GF-D8 (cell line): ENCODE measurements at places on chromosomes 1 and 21.

DNA sequence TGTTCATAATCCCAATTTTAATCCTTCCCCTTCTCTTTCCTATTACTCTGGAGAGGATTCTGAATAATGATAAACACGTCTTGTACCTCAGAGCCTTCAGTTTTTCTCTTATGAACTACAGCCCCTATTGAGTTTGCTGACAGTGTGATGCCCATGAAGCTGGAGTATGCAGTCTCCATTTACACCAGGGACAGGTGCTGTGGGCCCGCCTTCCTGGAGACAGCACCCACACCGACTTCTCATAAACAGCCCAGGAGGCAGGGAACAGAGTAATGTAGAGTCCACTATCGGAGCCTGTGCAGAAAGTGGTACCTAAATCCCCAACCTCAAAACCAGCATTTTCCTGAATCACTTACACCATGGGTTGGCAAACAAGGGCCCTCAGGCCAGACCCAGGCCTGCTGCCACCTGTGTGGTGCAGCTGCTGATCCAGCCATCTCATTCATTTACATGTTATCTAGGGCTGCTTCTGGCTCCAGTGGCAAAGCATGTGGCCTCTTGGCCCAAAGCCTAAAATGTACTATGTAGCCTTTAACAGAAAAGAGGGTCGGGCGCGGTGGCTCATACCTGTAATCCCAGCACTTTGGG, 95.1 kb upstream of the KRTAP19-8 start:
- no peak for DNase-seq

- DNase-seq, result no peak
Measured at GRCh38 chr1:41976671-41977070, 57.9 kb upstream of the HIVEP3 start.

DNA sequence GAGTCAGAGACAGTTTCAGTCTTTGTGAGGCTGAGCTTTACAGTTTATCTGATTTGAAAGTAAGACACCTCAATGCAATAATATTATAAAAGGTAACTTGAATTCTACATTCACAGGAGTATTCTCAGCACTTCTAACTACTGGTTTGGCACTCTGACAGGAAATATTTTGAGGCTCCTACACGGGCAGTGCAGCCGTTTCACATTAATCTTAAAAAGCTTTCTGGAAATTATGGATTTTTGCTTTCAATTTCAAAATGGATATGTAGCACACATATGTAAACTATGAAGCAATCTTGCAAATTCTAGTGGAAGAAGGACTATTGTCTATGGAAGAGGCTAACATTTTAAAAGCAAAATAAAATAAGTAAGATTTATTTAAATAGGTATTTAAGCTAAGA, 262.9 kb upstream of the SNX7 start:
- DNase-seq, result no peak

DNA sequence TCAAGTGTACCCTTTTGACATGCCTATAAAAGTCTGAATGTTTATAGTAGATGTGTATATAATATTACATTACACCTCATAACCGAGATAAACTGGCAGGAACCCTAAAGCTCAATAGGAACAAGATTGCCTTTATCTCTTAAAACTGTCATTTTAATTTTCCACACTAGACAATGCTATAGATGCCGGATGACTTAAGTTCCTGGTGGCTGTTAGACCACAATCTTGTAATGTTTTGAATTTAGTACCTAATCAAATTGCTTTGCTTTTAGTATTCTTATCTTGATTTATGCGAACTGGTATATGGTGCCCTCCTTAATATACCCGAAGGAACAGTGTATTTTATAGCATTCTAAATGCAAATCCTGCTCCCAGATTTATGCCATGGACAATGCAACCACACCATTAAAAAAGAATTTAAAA, 1397.0 kb upstream of the ADGRL4 start:
- no peak for DNase-seq

DNA sequence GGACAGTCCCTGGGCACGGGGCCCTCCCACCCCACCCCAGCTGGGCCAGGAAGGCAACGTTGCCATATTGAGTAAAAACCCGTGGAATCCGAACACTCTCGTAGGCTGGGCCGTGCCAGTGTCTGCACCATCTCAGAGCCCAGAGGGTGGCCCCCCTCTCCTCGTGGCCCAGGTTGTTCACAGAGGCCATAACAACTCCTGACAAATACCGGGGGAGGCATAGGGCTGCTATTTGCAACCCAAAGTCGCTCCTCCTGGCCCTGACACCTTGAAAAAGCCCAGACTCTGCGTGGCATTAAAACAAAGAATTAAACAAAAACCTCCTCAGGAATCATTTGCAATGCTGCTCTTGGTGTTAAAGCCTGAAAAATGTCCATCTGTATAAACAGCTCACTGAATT, 141.4 kb downstream of the CASZ1 start:
- no peak for DNase-seq

GRCh38 chr1:209659909-209660308, 7.7 kb upstream of the LAMB3 start:
- DNase-seq, result peak; percentile 84

GRCh38 chr1:35369922-35370671, 101.6 kb downstream of the ZMYM4 start:
- DNase-seq, result peak; percentile 68

DNA sequence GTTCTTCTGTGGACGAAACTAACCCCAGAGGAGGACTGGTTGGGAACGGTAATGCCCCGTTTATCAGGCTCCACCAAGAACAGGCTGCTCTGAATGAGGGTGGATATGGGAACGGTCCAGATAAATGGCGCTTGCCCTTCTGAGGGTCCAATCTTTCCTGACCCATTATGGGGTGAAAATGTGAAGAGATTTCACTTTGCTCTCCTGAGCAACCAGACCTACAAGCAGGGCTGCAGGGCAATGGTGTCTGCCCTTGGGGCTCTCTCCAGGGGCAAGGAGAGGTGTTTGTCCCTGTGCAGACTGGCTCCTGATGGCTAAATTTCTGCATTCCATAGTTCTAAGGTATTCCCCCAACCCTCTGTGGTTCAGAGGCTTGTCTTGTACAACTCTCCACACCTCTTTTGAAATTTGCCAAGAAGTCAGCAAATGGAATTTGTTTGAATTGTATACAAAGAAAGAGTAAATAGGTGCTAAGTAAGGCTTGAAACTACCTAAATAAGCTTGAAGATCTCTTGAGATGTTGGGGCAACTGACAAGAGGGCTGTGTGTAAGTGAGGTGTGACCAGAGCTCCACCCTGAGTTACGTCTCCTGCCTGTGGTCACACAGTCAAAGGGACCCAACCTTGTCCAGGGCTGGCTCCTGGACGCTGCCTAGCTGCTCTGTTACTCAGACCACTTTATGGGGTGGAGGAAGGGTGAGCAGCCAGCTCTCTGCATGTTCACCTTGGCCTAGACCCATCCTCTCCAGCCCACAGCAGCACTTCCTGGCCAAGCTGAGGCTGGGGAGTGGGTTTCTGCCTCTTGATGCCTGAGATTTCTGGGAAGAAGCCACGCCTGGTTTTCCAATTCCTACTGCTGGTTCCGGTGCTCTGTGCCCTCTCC, 24.8 kb downstream of the SLC2A1 start:
- no peak for DNase-seq

DNA sequence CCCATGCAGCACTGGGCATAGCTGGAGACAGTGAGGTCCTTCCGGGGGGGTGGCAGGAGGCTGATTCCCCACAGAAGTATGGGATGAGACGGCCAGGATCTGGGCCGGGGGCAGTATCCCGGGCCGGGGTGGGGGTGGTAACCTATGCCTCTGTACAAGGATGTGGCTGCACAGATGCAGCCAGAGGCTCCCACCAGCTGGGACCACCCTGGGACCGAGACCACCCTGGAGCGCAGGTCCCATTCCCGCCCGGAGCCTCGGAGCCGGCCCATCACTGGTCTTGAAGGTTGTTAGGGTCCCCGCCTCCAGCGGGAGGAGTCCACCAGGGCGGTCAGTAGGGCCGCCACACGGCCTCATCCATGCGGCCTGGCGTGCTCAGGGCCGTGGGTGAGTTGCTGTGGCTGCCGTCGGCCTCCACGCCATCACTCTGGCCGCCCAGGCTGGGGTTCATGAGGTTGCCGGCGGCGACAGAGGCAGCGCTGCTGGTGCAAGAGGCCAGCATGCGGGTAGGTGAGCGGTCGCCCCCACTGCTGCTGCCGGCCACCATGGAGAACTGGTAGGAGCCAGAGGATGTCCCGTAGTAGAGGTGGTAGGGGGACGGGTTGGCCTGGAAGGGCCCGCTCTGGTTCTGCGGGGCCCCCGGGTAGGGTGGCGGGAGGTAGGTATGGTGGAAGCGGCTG, 28.1 kb downstream of the RUNX3 start:
- no peak for DNase-seq

DNA sequence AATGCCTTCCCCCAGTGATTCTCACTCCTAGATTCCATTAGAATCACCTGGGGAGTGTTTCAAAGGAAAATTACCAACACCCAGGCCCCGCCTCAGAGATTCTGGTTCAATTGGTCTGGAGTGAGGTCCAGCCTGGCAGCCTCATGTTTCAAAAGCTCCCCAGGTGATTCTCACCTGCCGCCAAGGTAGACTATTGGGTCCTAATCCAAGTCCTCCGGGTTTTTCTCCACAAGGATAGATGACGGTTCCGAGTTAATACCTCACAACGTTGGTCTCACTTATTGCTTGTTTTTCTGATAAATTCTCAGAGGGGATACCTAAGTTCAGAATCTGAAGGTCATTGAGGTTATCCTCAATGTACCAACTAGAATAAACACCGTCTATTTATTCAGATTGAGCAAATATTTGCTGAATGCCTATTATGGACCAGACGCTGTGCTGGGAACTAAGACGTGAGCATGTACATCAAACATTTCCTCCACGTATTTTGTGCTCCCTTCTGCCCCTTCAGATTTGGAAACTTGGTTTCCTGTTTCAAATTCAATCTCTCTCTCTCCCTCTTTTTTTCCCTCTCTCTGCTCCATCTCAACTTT, 97.5 kb downstream of the SEC16B start:
- DNase-seq, result no peak

DNA sequence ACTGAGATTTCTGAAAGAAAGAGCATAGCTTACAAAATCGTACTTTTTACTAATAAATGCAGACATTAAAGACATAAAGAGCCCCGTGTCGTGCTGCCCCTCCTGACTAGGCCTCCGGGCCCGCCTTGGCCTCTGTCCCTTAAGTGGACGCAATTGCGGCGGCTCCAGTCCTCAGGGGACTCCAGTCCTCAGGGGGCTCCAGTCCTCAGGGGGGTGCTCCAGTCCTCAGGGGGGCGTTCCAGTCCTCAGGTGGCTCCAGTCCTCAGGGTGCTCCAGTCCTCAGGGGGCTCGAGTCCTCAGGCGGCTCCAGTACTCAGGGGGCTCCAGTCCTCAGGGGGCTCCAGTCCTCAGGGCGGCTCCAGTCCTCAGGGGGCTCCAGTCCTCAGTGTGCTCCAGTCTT, 10.6 kb upstream of the OR2M2 start:
- DNase-seq, result no peak

DNA sequence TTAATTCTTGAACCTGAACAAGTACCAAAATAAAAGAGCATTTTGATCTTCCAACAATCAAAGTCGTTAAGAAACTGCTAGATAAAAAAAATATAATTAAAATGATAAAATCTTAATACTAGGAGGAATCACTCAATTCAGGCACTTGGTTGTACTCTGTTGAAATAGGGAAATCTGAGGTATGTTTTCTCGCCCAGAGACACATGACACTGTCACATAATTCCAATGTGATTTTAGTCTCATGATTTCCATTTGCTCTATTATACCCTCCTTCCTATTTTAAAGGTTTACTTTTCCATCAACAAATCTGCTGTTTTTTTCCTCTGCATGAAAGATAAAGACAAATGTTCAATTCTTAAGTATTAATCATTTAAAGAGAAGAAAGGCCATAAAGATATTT, 97.6 kb downstream of the ZZZ3 start:
- DNase-seq, result no peak

- DNase-seq, result no peak
Measured at GRCh38 chr1:232627645-232628334, 2.1 kb downstream of the SIPA1L2 start.

- DNase-seq, result no peak
Measured at GRCh38 chr1:234400773-234401172, 27.5 kb downstream of the COA6 start.

DNA sequence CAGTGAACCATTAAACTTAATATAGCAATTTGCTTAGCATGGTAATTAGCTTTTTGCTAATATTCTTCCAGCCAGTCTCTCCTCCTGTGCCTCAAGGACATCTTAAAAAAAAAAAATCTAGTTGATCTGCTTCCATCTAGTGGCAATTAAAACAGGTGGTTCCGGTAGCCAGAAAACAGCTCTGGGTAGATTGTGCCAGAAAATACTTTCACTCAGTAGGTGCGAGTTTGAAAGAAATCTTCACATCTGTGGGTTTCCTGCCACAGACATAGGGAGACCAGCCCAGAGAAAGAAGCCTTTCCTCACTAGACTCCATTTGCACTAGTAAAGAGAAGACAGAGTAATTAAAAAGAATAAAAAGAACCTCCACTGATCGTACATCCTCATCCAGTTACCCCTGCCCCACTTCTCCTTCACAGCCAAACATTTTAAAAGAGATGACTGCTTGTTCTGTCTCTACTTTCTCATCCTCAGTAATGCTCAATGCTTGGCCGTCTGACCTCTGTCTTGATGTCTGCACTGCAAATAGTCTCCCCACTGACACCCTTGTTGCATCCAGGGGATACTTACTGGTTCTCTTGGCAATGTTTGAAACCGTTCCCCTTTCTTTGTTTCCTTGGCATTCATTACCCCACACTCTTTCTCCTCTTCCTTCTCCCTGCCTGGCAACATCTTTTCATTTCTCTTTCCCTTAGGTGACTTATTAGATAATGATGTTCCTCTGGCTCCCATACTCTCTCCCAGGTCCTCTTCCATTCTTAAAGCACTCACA, 16.9 kb downstream of the SELL start:
- peak; percentile 63 for DNase-seq

- DNase-seq, result no peak
Measured at GRCh38 chr1:210445931-210446330, 117.2 kb downstream of the HHAT start.

- DNase-seq, result no peak
Measured at GRCh38 chr1:208233546-208233945, 10.6 kb downstream of the PLXNA2 start.

DNA sequence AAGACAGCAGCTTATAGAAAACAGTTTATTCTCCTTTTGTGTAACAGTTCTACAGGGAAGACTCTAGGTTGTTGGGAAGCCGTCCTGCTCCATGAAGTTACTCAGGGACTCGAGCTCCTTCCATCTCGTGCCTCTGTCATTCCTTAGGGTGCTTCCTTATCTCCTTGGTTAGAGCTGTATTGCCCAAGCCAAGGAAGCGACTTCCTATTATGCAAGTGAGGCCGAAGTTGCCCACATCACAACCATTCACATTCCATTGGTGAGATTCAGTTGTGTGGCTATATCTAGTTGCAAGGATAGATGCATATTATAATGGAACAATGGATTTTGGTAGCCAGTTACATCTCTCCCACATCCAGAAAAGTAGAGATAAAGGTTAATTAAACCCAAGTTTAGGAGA, 9.0 kb downstream of the GSTM5 start:
- DNase-seq, result no peak

DNA sequence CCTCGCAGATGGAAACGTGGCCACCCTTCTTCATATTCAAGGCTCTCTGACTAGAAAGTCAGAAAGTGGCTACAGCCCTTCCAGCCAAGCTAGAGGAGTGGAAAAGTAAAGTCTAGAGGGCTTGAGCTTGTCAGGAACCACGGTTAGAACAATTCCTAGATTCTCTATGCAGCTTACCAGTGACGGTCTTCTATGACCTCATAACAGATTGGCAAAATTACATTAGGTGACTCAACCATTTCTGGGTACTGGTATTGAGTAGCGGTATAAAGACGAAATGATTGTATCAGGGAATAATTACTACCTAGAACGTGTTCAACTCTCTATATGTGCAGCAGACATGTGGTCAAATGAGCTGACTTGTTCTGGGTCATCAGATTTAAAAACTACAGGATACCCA, 155.0 kb upstream of the RUNX1 start:
- DNase-seq, result no peak

GRCh38 chr1:151372058-151372934, at the start of gene SELENBP1:
TSS of gene SELENBP1 (minus strand) at chr1:151372705. CDS start at chr1:151372641, 64 bp downstream.
- no peak for DNase-seq
